HT-29 (cell line): ENCODE measurements at places on chromosomes 2 and 18. TPM values are rescaled to one million over a fixed set of nuclear protein-coding genes. Genes with fewer than 3 reads are reported as not detected.

Gene SPRED2
- total RNA-seq = 18.1 and 20.1 TPM in 2 replicates

Gene PAX3
- total RNA-seq = not detected in 2 replicates

Gene GALNT14
- total RNA-seq = 58.8 and 68.4 TPM in 2 replicates

Gene SAG
- total RNA-seq = not detected in 2 replicates

Gene GCA
- total RNA-seq = 32.9 and 33.8 TPM in 2 replicates

Gene SERPINB4
- not detected in 2 replicates for total RNA-seq

Gene SKOR2
- total RNA-seq = not detected in 2 replicates

Gene FAP
- not detected in 2 replicates for total RNA-seq

Gene MEP1B
- total RNA-seq = not detected in 2 replicates

Gene INO80B
- 26.0 and 34.6 TPM in 2 replicates for total RNA-seq

Gene LYPD6B
- 2.1 and 3.1 TPM in 2 replicates for total RNA-seq

Gene C2orf92
- 1.9 and 2.2 TPM in 2 replicates for total RNA-seq

Gene SH3YL1
- total RNA-seq = 33.6 and 36.9 TPM in 2 replicates

Gene PROKR1
- total RNA-seq = not detected in 2 replicates

Gene KYNU
- 1.1 and 1.2 TPM in 2 replicates for total RNA-seq
